Caki2 (cell line): ENCODE measurements at places on chromosomes 7 and 10.
A peak's percentile ranks its signal among the peaks of the same experiment; 100 is the strongest.

GRCh38 chr10:29688230-29688661 lies 53.5 kb upstream of the SVIL start:
- DNase-seq: peak; percentile 92

- peak; percentile 21 for DNase-seq
These were observed 59.2 kb downstream of the WIPF3 start for GRCh38 chr7:29865526-29865925.

DNA sequence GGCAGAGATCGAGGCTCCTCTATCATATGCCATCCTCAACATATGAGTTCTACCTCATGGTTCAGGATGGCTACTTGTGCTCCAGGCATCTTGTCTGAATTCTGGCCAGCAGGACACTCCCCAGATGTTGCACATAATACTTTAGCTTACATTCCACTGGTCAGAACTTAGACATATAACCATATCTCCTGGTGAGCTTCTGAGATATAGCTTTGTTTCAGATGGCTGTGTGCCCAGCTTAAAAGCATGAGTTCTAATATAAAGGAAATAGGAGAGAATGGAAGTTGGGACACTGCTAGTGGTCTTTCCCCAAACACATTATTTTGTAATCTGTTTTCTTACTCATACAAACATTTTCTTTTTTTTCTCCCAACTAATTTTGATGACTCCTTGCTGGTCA lies 50.8 kb upstream of the IFRD1 start:
- DNase-seq: no peak

GRCh38 chr10:107417446-107417845 lies 252.9 kb upstream of the SORCS1 start:
- DNase-seq: no peak

DNA sequence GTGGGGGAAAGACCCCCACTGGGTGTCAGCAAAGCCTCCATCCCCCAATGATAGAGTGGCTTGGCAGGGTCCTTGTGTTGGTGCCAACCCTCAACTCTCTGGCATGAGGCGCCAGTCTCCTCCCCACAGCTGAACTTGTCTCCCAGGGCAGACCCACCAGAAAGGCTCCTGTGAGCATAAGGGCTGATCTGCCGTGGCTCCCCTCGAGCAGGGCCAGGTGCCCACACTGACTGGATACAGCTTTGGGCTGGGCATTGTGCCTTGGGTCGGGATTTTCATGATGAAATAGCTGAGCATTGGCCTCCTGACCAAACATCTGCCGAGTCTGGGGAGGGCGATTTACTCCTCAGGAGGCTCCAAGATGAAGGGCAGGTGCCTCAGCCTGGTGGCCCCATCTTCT lies 68.1 kb upstream of the NPTX2 start:
- DNase-seq: no peak

- DNase-seq: no peak
These were observed at the start of gene CDHR1 for GRCh38 chr10:84194424-84195043. Gene CDHR1, plus strand, starts transcription at chr10:84194537. Its CDS starts 224 bp downstream, at chr10:84194761.

- DNase-seq: no peak
These were observed 16.3 kb upstream of the STN1 start for GRCh38 chr10:103934308-103934707.

GRCh38 chr10:1612908-1613307 lies 124.4 kb downstream of the ADARB2 start:
- no peak for DNase-seq

GRCh38 chr7:129169686-129170440 lies 18.6 kb upstream of the SMO start:
- DNase-seq: no peak

DNA sequence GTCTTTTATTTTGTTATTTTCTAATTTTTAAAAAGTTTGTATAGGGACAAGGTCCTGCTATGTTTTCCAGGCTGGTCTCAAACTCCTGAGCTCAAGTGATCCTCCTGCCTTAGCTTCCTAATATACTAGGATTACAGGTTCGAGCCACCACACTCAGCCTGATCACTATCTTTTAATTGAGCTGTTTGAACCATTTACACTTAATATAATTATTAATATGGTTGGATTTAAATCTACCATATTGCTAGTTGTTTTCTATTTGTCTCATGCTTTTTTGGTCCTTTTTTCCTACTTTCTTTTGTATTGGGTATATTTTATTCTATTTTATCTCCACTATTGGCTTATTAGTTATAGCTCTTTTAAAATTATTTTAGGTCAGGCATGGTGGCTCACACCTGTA lies 13.2 kb upstream of the CNOT4 start:
- no peak for DNase-seq

- DNase-seq: no peak
These were observed 510.0 kb downstream of the TNS3 start for GRCh38 chr7:47071866-47072265.

DNA sequence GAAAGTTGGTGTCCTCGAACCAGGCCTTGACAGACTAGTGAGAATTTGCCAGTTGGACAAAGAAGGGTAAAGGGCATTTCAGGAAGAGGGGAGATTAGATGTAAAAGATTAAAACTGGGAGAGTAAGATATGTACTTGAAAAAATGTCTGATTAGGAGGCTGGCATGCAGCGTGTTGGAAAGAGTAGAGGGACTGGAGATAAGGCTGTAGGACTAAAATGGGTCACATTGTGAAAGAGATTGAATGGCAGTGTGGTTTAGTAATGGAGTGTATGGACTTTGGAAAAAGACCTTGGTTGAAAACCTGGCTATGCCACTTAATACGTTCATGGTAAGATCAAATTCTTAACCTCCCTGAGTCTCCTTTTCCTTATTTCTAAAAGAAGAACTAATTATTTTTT lies 14.1 kb downstream of the CREM start:
- no peak for DNase-seq

- DNase-seq: no peak
These were observed 15.9 kb downstream of the GBF1 start for GRCh38 chr10:102261196-102261595.

GRCh38 chr7:26718063-26718462 lies 146.3 kb downstream of the SKAP2 start:
- no peak for DNase-seq

DNA sequence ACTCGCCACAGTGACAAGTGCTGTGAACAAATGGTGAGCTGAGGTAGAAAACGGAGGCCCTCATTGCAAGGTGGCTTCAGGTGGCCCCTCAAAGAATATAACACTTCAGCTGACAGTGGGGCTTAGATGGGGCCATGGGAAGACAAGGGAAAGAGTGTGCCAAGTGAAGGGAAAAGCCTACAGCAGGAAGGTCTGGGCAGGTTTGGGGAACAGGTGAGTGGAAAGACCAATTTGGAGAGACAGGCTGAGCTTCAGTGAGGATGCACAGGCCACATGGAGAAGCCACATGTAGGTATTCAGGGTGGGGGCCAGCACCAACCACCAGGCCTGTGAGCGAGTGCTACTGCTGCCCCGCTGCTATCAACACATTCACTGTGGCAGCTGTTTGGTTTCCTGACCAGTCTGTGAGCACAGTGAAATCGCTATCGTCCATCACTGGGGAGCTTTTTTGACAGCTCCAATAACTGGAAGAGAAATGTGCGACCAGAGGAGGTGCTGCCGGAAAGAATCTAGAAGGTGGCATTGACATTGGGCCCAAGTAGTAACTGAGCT lies 3.4 kb downstream of the POLD2 start:
- DNase-seq: no peak

DNA sequence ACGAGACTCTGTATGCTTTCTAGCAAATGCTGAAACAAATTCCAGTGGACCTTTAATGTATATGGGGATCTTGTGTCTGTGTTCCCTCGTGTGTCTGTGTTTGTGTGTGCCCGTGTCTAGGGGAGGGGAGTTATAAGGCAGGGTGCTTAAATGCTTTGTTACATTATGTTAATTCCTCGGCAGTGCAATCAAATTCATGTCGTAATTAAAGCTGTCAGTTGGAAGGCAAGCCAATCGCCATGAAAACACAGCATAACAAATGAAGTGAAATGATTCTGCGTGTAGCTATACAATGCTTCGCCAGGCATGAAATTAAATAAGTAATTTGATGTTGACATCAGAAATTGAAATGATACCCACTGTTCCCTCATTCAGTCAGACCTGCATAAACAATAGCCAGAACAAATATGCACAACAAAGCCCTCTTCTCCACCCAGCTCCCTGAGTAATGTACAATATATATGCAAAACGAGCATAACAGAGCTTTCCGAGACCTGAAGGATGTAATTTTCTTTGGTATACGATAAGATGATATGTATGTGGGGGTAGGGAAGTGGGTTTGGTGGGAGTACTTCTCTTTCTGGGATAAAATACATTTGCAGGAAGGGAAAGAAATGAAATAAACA lies 534.1 kb downstream of the AUTS2 start:
- no peak for DNase-seq

- DNase-seq: no peak
These were observed 732.8 kb upstream of the IGFBP3 start for GRCh38 chr7:46653848-46654247.

- no peak for DNase-seq
These were observed 152.5 kb upstream of the STK17A start for GRCh38 chr7:43430411-43430810.

GRCh38 chr7:96026611-96027010 lies 254.3 kb downstream of the DYNC1I1 start:
- DNase-seq: no peak
